ENCODE measurements at places on chromosomes 1 and 21.

DNA sequence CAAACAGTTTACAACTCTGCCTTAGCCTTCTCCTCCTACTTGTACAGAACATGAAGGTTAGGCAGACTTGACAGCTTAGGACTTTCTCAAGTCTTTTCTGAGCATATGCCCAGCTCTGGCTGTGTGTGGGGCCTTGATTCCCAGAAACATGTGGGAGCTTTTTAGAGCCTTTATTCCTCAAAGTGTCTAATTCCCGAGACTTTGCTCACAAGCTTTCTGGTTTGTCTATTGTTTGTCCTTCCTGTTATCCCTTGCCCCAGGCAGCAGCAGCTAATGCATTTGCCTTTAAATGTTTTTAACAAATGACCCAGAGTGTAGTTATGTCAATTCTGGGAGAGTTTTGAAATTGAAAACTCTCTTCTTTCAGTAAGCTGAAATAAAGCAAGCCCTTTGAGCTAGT, 29.2 kb downstream of the ST7L start:
- no peak for DNase-seq

DNA sequence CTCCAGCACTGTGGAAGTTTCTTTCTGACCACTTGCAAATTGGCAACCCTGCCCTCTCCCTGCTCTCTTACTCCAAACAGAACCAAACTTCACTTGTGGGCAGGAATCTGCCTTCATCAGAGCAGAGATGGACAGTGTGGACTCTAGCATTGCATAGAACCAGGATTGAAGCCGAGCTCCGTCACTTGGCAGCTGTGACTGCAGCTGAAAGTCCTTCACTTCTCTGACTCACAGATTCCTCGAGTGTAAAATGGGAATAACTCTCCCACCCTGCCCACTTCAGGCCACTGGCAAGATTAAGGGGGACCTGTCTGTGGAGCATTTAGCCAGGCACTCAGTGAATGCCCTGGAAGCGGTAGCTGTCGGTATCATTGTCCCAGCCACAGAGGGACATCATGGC, 75.7 kb upstream of the ZBTB40 start:
- no peak for DNase-seq

DNA sequence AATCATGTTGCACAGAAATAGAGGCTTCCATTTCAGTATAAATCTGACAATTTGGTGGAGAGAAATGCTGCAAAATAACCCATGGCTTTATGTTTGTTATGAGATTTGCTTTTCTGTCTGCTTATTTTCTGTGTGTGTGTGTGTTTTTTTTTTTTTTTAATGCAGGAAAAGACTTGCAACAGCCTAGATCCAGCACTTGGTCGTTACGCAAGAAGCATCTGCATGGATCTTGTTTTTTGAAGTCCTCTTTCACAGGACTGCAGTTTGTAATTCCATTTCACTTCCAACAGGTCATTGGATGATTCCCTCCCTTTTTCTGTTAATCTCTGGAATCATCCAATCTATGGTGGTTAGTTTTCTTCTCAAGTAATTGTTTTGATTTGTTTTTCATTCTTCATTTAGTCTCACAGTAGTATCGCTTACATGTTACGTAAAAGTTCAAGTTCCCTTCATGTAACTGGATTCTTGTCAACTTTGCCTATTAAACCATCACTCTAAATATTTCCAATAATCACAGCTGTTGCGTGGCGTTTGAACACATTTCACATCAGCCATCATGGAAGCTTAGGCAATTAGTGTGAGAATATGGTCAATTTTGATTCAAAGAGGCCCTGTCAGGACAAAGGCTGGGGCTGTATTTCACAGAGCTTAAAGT, 312.9 kb downstream of the NFIA start:
- DNase-seq = no peak

- no peak for DNase-seq
Measured at GRCh38 chr21:44896561-44897286, 23.2 kb upstream of the PTTG1IP start.

DNA sequence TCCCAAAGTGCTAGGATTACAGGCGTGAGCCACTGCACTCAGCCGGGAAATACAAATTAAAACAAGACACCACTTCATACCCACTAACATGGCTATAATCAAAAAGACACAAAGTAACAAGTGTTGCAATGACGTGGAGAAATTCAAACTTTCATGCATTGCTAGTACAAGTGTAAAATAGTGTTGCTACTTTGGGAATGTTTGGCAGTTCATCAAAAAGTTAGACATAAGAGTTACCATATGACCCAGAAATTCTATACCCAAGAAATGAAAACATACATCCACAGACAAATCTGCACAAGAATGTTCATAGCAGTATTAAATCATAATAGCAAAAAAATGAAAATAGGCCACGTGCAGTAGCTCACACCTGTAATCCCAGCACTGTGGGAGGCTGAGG, 16.4 kb downstream of the FOXJ3 start:
- no peak for DNase-seq

GRCh38 chr1:210076620-210077019, 138.6 kb downstream of the SYT14 start:
- DNase-seq = peak; percentile 9

Measured in DMS53 (cell line).